NCI-H1417 treated with DMSO at 0.1 percent for 48 hours (cell line): ENCODE measurements at places on chromosomes 5 and 9.
A peak's percentile ranks its signal among the peaks of the same experiment; 100 is the strongest.

GRCh38 chr9:116264361-116264760 lies 110.8 kb downstream of the PAPPA start:
- no peak for DNase-seq

GRCh38 chr5:9099689-9100088 lies 446.2 kb downstream of the SEMA5A start:
- no peak for DNase-seq

- DNase-seq: no peak
Observed at GRCh38 chr5:21807953-21808352, 1045.2 kb downstream of the CDH12 start.

- no peak for DNase-seq
Observed at GRCh38 chr9:35508069-35508468, 18.2 kb downstream of the RUSC2 start.

DNA sequence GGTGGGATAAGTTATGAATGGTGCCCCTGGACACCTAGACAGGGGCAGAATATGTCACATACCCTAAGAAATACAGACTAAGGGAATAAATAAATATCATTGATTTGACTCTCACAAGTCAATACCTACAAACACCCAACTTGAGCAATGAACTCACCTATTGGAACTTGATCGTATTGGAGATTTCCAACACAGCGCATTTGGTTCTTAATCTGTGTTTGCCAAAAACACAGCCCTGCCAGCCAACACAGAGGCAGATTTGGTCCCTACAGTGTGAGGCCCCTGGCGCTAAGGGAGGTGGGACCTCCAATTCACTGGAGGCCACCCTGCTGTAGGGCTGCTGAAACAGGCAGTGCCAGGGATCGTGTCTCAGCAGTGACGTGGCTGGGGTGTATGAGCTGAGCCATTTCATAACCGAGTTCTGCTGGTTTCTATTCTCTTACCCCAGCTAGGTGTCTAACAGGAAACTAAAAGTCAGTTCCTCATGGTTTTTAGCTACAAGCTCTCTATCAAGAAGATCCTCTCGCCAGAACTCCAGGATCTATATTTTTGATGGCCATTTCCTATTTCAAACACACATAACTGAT lies 84.5 kb downstream of the SLC1A1 start:
- no peak for DNase-seq

DNA sequence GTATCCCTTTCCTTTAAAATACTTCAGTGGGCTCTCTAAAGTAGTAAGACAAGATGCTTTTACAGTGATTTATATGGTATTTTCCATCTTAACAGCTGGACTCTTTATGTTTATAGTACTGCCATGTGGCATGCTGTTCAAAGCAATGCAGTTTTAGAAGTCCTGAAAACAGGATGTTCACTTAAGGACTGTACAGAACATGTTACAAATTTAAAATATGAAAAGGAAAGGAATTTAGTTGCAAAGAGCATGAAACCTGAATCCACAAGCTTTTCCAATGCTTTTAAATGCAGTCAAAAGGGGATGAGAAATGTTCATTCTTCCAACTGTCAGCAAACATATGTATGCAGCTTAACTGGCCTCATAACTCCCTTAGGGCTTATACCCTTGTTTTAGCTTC lies 580.2 kb downstream of the EFNA5 start:
- no peak for DNase-seq

- DNase-seq: no peak
Observed at GRCh38 chr5:134792286-134792685, 33.7 kb downstream of the DDX46 start.

DNA sequence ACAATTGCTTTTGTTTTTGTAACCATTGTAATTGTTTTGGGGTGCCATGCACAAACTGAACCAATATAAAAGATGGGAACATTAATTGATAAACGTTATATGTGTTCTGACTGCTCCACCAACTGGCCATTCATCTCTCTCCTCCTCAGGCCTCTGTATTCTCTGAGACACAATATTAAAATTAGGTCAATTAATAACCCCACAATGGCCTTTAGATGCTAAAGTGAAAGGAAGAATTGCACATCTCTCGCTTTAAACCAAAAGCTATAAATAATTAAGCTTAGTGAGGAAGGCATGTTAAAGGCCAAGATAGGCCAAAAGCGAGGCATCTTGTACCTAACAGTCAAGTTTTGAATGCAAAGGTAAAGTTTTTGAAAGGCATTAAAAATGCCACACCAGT lies 448.4 kb upstream of the ITGA1 start:
- no peak for DNase-seq

GRCh38 chr5:90518661-90519060 lies 10.7 kb downstream of the LYSMD3 start:
- DNase-seq: peak; percentile 39

DNA sequence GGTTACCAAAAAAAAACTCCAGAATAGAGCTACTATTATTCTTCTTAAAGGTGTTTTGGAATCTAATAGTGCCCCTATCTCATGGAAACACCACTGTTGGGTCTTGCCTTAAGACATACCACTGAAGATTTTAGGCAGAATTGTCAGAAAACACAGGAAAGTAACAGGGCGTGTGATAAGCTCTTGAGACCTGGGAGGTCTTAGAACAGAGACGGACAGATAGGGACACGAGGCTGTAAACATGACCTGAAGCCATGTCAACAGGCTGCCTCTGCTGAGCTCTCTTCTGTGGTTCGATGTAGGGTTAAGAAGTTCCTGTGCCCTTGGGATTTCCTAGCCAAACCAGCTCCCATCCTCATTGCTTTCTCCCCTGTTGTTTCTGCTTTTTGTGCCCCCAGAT lies 69.3 kb downstream of the CTSL start:
- DNase-seq: no peak

GRCh38 chr9:78064075-78064474 lies 32.5 kb upstream of the GNAQ start:
- no peak for DNase-seq

DNA sequence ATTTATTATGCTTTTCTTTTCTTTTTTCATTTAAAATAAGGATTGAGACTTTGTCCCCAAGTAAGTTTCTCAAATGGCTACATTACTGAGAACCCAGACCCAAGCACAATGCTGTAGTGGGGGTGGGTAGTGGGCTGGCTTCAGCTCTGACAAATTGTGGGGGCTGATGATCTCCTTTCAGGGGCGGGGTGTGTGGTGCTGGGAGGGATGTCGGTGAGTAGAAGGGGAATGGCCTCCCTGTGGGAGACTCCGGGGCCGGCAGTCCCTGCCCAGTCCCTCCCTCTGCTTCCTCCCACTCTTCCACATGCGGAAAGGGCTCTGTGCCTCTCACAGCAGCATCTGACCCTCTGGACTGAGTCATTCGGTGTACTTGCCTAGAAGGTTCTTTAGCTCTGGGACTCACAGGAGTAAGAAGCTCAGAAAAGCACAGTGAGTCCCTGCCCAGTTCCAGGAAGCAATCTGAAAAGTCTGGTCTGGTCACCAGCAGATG lies 14.3 kb downstream of the CD180 start:
- DNase-seq: no peak

DNA sequence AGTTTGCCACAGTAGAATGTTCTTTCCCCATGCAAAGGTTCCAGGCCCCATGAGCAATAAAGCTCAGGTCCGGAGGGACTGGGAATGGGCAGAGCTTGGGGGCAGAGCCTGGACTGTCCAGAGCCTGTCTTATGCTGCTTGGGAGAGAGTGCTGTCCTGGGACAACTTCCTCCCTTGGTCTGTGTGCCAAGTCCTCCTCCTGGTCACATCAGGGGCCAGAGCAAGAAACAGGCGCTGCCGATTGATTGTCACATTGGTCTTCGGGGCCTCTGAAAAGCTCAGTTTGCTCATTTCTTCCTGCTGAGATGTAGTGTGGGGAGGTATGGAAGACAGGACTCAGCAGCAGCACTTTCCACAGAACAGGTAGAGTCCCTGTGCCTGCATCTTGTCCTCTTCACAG lies 54.0 kb upstream of the FCN1 start:
- DNase-seq: no peak

GRCh38 chr5:128534726-128535125 lies 3.3 kb downstream of the FBN2 start:
- DNase-seq: no peak

DNA sequence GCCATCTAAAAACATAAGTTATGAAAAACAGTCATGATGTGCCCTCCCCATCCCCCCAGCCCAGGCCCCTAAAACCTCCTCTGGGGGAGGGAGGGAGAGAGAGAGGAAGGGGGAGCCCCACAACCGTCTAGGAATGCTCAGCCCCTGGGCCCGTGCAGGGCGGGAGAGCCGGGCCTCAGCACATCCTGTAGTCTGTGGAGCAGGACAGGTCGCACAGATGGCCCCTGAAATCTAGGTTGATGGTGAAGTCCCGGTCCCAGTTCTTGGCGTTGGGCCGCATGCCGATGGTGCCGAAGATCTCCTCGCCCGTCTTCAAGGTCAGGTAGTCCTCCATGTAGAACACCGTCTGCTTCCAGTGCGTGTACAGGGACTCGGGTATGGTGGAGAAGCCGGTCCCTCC lies 38.1 kb downstream of the RAB24 start:
- no peak for DNase-seq

DNA sequence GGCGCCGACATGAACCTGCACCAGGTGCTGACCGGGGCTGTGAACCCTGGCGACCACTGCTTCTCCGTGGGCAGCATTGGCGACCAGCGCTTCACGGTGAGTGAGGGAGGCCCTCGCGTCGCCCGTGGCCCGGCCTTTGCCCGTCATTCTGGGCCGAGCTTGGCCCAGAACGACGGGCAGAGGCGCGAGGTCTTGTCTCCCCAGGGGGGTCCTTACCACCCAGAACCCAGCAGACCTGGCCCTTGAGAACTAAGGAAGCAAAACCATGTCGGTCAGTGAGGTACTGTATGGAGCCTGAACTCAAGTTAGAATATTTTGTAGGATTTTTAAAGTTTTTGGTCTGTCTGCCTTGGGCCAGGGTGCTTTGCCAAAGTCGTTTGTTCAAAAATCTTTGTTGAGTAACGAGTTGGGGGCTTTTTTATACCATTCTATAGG lies 691 bp downstream of the DMXL1 start:
- no peak for DNase-seq

GRCh38 chr9:5445886-5446285 lies 4.5 kb upstream of the CD274 start:
- no peak for DNase-seq

GRCh38 chr5:68954618-68954910 lies 139.2 kb upstream of the SLC30A5 start:
- no peak for DNase-seq

GRCh38 chr9:6218099-6218502 lies 2.5 kb downstream of the IL33 start:
- no peak for DNase-seq

GRCh38 chr5:2186472-2187015 lies 303.8 kb upstream of the IRX4 start:
- DNase-seq: no peak

DNA sequence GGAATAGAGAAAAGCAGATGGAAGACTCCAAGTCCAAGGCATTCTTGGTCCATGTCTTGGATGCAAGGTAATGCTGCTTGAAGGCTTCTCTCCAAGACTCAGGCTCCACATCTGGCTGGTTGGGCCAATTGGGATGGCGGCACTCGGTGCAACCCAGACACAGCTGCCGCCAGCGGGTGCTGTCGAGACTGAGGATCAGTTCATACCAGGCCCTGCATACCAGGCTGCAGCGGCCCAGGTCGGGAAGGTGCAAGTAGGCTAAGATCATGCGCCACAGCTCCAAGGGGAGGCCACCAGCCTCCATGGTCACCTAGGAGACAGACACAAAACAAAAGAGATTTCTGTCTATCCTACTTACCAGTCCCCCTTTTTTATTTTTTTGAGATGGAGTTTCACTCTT lies 34.7 kb downstream of the FBXO10 start:
- no peak for DNase-seq

DNA sequence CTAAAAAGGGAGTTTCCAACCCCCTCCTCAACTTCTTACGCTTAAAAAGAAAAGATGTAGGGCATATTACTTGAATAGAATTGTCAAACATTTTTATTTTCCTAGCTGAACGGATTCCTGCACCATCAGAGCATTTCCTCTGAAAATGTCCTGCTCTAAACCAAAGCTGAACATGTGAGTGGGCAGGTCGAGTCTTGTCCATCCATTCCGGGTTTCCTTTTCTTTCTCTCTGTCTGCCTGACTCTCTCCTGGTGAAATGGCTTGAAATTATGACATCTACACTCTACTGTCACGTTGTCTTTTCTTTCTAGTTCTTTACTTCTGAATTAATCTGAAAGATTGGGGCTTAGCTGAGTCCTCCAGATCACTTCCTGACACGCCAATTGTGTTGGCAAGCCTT lies 39.2 kb upstream of the PTPN3 start:
- DNase-seq: no peak

DNA sequence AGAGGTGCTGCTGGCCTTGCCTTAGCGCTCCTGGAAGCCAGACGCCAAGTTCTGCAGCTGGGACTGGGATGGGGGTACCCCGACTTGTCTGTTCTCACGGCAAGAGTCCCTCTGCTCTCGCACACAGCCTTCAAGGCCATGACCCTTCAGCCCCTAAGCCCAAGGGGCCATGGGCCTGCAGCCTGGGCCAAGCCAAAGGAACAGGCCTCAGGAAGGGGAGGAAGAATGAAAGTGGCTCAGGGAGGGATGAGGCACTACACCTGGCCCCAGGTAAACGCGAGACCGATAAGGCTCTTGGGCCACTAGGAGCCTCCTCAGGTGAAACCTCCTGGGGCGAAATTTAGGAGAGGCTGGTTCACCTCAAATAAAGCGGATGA lies 3.9 kb downstream of the EBF1 start:
- DNase-seq: no peak

DNA sequence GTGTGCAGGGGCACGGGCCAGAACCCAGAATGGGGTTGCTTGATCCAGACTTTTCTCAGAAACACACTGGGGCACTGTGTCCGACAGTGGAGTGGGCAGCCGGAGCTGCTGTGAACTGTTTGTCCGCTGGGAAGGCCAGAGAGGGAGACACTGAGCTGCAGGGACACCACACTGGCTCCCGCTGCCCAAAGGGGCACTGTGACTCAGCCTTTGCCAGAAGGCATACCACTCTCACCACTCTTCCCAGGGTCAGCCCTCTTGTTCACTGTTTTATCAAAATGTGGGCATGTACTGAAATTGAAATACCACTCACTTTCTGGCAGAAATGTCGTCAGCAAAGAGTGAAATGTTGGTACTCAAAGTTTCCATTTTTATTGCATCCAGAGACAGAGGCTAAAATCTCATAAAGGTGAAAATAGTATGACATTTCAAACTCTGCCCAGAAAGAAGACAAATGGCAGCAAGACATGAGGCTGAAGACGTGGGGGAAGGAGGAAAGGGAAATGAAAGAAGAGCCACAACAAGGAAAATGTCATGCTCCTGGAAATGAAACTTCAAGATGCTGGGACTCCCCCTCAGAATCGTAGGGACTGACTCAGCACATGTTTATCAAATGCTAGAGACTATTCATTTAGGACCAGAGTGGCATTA lies 4.5 kb upstream of the IL7R start:
- no peak for DNase-seq
